SK-N-MC (cell line): ENCODE measurements at places on chromosomes 16 and 17.

DNA sequence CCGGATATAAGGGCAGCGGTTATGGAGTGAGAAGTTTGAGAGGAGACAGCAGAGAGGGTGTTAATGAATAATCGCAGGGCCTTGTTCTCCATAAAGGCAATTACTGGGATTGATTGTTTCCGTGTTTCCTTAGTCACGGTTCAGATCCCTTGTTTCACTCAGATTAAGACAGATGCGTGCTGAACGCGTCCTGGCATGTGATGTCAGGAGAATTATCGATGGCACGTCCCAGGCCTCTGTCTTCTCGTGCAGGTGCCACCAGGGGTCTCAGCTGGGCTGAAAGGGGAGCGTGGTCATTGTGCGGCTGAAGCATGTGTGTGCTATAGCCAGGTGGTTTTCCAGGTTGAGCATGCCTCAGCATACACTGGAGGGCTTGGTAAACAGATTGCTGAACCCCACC lies 142.4 kb upstream of the NOL11 start:
- DNase-seq, result no peak

DNA sequence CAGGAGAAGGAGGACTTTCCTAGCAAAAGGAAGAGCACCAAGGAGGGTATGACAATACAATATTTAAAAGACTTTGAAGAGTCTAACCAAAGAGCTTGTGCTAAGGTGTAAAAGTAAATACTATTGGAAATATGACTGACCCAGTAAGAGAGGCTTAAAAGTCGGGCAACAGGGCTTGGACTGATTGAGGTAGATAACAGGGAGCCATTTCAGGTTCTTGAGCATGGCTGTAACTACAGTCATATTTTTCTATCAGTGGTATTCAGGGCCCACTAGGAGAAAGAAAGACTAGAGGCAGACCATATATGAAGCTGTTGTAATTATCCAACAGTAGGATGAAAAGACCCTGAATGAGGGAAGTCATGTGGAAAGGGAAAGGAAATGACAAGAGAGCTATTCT lies 62.3 kb downstream of the SMURF2 start:
- DNase-seq, result no peak

GRCh38 chr17:40651939-40652338 lies 4.3 kb upstream of the SMARCE1 start:
- DNase-seq, result no peak

DNA sequence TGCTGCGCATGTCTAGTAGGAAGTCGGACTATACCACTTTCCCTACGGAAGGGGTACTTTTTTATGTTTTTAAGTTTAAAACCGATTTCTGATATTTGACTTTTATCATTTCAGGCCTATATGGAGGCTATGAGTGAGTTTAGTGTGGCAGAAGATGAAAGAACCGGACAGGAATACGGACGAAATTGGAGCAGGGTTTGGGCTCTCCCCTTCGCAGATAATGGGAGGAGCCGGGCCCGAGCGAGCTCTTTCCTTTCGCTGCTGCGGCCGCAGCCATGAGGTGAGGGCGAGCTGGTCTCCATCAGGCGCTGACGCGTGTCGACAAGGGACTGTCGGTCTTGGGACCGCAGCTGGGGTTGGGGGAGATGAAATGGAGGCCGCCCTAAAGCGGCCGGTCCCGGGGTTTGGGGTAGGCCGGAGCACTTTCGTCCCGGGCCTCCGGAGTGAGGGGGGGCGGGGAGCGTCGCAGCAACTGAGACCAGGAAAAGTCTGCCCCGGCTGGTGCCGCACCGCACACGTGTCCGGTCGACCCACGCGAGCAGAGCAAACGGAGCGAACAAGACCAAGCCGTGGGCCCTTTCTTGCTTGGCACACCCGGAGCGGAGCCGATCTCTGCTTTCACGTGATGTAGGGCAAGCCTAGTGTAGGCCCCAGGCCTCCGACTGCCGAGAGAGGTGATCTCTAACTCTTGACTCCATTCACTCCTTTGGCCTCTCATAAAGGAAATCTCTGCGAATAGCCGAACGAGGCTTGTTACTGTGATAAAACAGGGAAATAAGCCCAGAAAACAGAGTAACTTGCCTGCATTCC lies at the start of gene RPL19:
TSS of gene RPL19 (plus strand) at position 214 of the 810 bp plus-strand sequence. CDS start at position 276, 62 bp downstream.
- DNase-seq, result no peak
